Natural killer cell (primary cell): ENCODE measurements at places on chromosomes 13 and 19. TPM values are rescaled to one million over a fixed set of nuclear protein-coding genes. Genes with fewer than 3 reads are reported as not detected.
A peak's percentile ranks its signal among the peaks of the same experiment; 100 is the strongest.

Gene ZNF667
- total RNA-seq, result 1.6 TPM

Gene GNG7
- total RNA-seq, result 1.5 TPM

DNA sequence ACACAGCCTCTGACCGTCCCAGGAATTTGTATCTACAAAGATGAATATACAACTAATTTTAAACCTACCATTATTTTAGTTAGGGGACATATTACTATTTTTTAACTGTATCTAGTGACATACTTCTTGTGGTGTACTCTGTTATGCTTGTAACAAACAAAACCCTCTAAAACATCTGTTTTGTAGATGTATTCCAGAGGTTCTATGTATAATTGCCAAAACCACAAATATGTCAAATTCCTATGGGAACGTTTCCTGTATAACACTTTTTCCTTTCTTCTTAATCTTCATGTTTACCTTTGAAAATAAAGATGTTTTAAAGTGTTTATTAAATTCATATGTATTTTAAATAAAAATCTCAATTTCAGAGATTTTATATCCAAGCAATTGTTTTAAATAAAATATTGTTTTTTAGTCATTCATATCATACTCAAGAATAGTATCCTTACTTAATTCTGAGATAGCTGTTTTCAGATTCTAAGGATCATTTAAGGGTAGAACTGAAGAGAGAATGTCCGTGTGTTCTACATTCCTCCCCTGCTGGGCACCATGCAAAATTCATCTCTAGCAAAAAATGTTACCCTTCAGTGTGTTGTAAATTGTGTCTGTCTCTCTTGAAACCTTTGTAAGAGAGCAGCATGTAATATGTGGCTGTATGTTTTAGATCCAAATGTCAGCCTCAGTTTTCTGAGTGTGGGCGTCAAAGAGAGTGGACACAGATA lies 1327.7 kb downstream of the EFNB2 start:
- H3K4me3 ChIP-seq, result no peak overlapping the region
- no peaks in the 10 kb centered on the region for H3K27me3 ChIP-seq
- no peak overlapping the region for H3K27ac ChIP-seq
- no peaks in the 10 kb centered on the region for H3K36me3 ChIP-seq

DNA sequence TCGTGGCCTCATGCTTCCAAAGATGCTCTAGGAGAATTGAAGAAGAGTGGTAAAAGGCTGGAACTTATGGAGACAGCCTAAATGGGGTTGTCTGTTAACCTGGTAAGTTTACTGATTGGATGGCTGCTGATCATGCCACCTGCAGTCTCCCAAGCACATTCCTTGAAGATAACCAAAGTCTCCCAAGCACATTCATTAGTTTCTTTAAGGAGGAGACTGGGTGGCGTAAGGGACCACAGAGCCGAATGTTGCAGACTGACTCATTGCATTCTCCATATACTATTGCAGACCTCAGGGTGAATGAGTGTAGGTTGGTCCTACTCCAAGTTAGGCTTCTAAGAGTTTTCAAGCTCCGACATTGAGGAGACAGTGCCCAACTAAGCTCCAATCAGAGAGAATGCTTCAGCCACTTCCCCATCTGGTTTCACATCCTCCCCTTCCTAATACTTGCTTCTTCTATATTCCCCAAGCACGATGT lies at the start of gene IGFL3:
Gene IGFL3, minus strand, starts transcription at position 51 of the 478 bp plus-strand sequence. Its CDS starts 39 bp downstream, at position 12.
- H3K27ac ChIP-seq, result no peak within 1 kb of the TSS
- no peak for DNase-seq
- no peaks in the 10 kb centered on the region for H3K4me1 ChIP-seq
- no peak within 1 kb of the TSS for H3K4me3 ChIP-seq

- peaks cover 5% of the 10 kb centered on the region for H3K4me1 ChIP-seq
- no peaks in the 10 kb centered on the region for H3K27me3 ChIP-seq
- DNase-seq, result no peak
- no peaks in the 10 kb centered on the region for H3K36me3 ChIP-seq
Measured at GRCh38 chr19:11843722-11844121, 4.8 kb upstream of the ZNF439 start.

DNA sequence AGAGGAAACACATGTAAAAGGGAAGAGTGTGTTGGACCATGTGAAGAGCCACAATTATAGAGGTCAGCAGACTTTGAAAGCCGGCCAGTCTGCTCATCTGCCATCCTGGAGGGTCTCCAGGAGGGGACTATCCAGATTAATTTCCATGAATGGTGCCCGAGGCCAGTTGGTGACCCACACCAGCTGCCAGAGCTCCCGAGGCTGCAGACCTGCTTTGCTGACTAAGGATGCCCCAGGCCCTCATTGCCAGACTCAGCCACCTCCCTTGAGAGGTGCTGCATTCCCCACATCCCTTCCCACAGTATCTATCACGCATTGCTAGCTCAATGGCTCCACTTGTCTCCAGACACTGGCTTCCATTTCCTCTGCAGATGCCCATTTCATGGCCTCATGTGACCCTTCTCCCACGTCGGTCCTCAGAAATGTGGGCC lies 110.3 kb downstream of the NALCN start:
- no peaks in the 10 kb centered on the region for H3K27me3 ChIP-seq
- no peak overlapping the region for H3K27ac ChIP-seq
- no peaks in the 10 kb centered on the region for H3K36me3 ChIP-seq
- no peaks in the 10 kb centered on the region for H3K4me1 ChIP-seq
- DNase-seq, result no peak

- peaks cover 4% of the 10 kb centered on the region for H3K4me1 ChIP-seq
- peaks cover 71% of the 10 kb centered on the region for H3K36me3 ChIP-seq
Measured at GRCh38 chr19:32355309-32355708, 9.9 kb downstream of the ZNF507 start.

- no peaks in the 10 kb centered on the region for H3K27me3 ChIP-seq
- no peaks in the 10 kb centered on the region for H3K4me1 ChIP-seq
- peaks cover 21% of the 10 kb centered on the region for H3K36me3 ChIP-seq
- no peak overlapping the region for H3K27ac ChIP-seq
- DNase-seq, result no peak
Measured at GRCh38 chr19:5109560-5109959, 140.6 kb downstream of the KDM4B start.

DNA sequence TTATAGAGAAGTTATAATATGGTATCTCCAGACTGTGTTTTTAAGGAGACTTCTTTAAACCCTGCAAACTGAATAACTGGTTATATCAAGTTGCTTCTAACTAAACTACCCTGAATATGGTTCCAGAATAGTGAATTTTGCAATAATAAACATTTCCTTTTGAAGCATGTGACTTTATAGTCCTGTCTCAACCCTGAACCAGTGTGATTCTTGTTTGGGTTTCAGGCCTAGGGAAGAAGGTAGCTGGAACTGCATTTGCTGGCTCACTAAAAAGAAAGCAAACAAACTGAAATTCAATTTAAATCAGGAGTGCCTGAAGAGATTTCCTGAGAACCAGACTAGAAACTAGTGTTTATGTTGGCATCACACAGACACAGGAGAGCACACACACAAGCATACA lies 4.9 kb downstream of the ARHGEF7 start:
- no peak overlapping the region for H3K27ac ChIP-seq
- H3K27me3 ChIP-seq, result peaks cover 20% of the 10 kb centered on the region
- no peak for DNase-seq
- H3K36me3 ChIP-seq, result no peaks in the 10 kb centered on the region

- H3K4me1 ChIP-seq, result no peaks in the 10 kb centered on the region
- H3K27ac ChIP-seq, result no peak overlapping the region
- H3K4me3 ChIP-seq, result no peak overlapping the region
- DNase-seq, result no peak
- H3K36me3 ChIP-seq, result no peaks in the 10 kb centered on the region
Measured at GRCh38 chr19:5238700-5239099, 101.9 kb downstream of the PTPRS start.

DNA sequence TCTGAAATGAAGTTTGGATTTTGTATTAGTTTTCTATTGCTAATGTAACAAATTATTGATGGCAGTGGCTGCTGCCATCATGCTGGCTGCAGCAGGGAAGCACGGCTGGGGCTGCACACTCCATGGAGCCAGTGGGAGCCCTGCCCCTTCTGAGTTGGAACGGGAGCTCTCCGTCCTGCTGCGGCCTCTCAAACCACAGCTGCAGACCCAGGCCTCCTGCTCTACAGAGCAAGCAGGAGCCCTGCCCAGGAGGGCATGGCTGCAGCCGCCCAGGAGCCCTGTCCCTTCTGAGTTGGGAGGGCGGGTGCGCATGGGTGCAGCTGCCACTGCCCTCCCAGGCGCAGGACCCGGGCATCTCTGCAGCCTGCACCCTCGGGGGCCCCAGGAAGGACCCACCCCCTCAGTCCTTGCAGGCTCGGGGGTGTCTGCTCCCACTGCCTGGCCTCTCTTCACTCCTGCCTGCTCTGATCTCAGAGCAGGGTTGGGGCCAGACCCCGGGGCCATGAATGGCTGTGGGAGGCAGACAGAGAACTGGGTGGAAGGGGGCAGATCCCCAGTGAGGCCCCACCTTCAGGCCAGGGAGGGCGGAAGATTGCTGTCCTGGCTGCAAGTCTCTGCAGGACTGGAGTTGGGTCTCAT lies 21.0 kb upstream of the ESD start:
- no peak overlapping the region for H3K27ac ChIP-seq
- no peak for DNase-seq
- no peaks in the 10 kb centered on the region for H3K36me3 ChIP-seq
- H3K4me3 ChIP-seq, result no peak overlapping the region
- H3K4me1 ChIP-seq, result no peaks in the 10 kb centered on the region

GRCh38 chr13:43114504-43114903 lies 91.1 kb downstream of the DNAJC15 start:
- H3K36me3 ChIP-seq, result no peaks in the 10 kb centered on the region
- no peak overlapping the region for H3K4me3 ChIP-seq
- no peak overlapping the region for H3K27ac ChIP-seq
- no peak for DNase-seq
- H3K4me1 ChIP-seq, result no peaks in the 10 kb centered on the region

GRCh38 chr19:31280287-31281006 lies 68.8 kb downstream of the TSHZ3 start:
- H3K4me3 ChIP-seq, result no peak overlapping the region
- DNase-seq, result no peak
- no peak overlapping the region for H3K27ac ChIP-seq

DNA sequence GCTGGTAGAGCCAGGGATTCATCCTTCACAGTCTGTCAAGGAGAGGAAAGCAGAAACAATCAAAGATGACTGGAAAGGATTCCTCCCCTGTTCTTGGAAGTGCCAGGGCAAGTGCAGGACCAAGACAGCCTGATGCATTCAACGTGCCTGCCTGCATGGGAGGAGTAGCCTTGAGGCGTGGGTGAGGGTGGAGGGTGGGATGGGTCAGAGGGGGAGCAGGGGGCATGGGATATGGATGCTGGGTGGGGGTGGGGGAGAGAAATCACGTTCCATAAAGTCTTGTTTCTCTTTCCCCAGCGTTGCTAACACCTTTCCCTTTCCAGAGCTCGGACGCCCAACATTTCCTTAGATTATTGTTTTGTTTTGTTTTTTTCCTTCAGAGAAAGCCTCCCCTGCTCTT lies 108.0 kb upstream of the SLC15A1 start:
- H3K27me3 ChIP-seq, result no peaks in the 10 kb centered on the region
- DNase-seq, result no peak
- H3K36me3 ChIP-seq, result peaks cover 53% of the 10 kb centered on the region
- no peak overlapping the region for H3K27ac ChIP-seq
- H3K4me3 ChIP-seq, result no peak overlapping the region

DNA sequence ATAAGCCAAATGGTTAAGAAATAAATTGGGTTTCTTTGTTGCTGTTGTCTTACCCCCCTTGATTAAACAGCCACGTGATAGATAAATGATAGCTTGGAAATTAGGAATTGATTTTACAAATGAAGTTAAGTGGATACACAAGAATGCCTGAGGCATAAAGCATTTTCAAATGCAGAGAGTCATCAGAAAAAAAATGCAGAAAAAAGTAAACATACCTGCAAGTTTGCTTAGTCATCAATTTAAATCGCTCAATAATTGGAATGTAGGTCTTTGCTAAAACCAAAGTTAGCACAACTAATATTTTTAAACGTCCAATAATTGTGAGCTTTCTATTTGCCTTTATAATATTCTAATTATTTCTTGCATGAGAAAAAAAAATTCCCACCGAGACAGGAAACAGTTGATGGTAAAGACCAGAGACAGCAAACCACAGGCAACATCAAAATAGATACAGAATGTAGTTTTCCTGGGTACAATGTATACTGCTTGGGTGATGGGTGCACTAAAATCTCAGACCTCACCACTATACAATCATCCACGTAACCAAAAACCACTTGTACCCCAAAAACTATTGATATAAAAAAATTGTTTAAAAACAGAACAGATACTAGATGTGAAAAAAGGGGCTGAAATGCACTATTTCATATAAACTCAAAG lies 924.0 kb downstream of the PCDH9 start:
- H3K36me3 ChIP-seq, result no peaks in the 10 kb centered on the region
- H3K4me3 ChIP-seq, result no peak overlapping the region
- no peaks in the 10 kb centered on the region for H3K4me1 ChIP-seq
- no peak for DNase-seq
- H3K27ac ChIP-seq, result no peak overlapping the region

GRCh38 chr19:44002212-44002565 lies 568 bp upstream of the ZNF230 start:
- DNase-seq, result no peak
- peak overlapping the region; percentile 70 for H3K4me3 ChIP-seq

DNA sequence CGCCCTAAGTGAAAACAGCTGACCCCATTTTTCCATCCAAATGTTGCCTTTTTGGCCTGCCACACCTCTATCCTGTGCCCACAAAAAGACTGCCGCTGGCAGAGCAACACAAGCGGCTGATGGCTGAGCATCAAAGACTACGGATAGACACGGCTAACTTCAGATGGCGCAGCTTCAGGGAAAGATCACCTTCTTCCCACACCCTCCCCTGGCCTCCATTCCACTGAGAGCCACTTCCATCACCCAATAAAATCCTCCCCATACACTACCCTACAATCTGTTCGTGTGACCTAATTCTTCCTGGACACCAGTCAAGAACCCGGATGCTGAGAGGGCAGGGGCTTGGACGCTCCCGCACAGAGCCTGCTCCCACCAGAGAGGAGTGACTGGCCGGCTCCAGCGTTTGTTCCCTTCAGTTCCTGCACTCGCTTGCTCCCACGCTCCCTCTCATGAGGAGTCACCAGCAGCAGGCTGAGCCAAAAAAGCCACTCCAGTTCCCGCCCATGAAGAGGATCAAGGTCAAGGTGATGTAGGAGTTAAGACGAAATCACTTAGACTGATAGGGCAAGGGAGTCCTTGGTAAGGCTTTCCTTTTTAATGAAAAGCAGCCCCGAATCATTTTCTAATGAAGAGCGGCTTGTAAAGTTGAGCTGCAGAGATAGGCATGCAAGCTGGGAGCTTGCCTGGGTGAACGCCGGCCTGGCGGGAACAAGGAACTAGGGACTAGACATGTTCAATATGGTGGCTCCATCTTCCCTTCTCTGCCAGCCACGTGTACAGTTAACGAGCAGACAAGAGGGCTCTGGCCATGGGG lies 35.7 kb downstream of the TSKS start:
- H3K27ac ChIP-seq, result no peak overlapping the region
- H3K36me3 ChIP-seq, result no peaks in the 10 kb centered on the region
- DNase-seq, result no peak
